RPMI7951 (cell line): ENCODE measurements at places on chromosomes 6 and 20.
A peak's percentile ranks its signal among the peaks of the same experiment; 100 is the strongest.

GRCh38 chr20:3323398-3323797, 84.1 kb downstream of the DNAAF9 start:
- peak; percentile 47 for DNase-seq

- peak; percentile 69 for DNase-seq
Measured at GRCh38 chr6:112029045-112029822, 24.7 kb upstream of the CCN6 start.

DNA sequence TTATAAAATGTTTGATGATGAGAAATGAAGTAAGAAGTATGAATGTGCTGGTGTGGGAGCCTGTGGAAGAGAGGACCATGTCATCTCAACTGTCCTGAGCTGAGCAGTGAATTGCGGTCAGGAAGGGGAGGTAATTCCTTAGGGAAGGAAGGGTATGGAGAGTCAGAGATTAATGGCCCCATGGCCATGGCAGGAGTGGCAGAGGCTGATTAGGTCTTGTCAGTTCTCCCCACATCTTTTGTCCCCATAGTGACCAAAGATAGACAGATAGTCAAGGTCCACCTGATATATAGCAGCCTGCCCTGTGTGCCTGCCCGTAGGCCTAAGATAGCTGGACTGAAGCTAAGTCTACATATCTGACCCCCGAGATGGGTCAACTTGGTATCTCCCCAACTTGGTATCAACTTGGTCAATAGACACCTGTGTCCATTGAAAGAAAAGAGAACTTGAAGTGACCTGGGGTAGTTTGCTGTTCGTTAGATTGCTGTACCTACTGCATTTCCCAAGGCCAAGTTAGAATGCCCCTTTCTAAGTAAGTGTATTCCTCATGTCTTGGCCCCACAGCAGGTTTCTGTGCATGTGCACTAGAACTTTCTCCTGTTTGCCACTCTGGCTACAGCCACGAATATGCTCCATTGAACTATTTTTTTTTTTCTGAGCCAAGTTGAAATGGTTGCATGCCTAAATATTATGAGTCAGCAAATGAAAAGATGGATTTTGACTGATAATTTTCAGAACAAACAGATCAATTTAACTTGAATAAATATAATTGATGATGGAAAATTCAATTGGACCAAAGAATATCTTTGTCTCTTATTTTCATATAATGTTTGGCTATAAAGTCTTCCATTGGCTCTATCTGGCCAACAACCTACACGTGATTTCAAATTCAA, 143.4 kb downstream of the ISM1 start:
- no peak for DNase-seq

GRCh38 chr6:7725412-7725811, 487 bp upstream of the BMP6 start:
- DNase-seq: peak; percentile 13

DNA sequence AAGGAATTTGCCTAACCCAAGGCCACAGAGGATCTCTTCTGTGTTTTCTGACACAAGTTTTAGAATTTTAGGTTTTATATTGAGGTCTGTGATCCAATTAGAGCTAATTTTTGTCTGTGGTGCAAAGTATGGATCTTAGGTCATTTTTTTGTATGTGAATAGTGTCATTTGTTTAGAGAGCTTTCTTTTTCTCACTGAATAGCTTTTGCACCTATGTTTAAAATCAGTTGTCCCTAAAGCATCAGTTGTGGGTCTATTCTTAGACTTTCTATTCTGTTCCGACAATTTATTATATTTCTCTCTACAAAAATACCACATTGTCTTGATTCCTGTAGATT, 341 bp upstream of the MCM9 start:
- DNase-seq: no peak

DNA sequence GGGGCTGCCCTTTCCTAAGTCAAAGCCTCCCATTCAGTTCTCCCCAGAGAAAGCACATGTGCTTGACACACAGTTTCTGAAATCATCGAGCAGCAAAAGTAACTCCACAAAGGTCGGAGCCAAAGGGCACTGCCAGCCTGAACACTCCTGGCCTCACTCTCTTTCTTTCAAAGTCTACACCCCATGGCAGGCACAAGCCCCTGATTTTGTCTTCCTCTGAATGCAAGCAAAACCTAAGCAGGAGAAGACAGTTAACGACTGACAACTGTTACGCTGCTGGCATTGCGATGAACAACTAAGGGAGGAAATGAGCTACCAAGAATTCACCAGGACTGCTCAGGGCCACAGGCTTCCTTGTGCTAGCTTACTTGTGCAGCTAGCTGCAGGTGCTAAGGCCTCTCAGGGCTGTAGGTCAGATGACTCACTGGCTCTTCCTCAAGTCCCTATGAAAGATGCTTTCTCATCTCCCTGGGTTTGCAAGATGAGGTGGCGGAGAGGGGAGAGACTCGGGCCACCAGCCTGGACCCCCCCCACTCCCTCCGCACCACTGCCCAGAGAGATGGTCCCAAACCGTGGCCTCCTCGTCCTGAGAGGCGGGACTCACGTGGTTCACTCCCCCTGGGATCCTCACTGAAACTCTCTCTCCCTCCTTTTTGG, 208.2 kb downstream of the DLL1 start:
- DNase-seq: peak; percentile 74

GRCh38 chr6:7169296-7169721, 61.5 kb downstream of the RREB1 start:
- DNase-seq: no peak

DNA sequence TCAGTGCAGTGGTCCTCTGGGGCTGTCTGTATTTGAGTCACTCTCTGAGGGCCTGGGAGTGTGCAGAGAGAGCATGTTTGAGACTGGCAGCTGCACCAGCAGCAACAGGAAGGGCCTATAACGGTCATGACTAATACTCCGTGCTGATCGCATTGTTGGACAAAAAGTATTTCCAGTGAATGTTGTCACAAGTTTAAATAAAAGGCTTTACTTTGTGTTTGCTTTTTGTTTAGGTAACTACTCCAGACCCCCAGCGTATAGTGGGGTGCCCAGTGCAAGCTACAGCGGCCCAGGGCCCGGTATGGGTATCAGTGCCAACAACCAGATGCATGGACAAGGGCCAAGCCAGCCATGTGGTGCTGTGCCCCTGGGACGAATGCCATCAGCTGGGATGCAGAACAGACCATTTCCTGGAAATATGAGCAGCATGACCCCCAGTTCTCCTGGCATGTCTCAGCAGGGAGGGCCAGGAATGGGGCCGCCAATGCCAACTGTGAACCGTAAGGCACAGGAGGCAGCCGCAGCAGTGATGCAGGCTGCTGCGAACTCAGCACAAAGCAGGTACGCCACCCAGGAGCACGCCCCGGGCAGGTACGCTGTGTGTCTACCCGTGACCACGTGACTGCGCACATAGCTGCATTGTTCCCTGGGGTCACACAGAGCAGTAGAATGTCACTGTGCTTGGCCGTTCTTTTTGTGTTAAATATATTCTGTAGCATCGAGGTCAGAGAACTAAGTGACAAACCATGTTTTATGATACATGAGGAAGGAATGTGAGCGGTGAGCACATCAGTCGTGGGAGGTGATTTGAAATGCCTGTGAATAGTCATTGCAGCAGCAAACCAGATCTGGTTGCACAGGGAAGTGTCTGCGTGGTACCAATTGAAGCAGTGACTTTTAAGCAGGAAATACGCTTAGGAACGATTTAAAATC, 174.7 kb downstream of the TMEM242 start:
- peak; percentile 96 for DNase-seq

DNA sequence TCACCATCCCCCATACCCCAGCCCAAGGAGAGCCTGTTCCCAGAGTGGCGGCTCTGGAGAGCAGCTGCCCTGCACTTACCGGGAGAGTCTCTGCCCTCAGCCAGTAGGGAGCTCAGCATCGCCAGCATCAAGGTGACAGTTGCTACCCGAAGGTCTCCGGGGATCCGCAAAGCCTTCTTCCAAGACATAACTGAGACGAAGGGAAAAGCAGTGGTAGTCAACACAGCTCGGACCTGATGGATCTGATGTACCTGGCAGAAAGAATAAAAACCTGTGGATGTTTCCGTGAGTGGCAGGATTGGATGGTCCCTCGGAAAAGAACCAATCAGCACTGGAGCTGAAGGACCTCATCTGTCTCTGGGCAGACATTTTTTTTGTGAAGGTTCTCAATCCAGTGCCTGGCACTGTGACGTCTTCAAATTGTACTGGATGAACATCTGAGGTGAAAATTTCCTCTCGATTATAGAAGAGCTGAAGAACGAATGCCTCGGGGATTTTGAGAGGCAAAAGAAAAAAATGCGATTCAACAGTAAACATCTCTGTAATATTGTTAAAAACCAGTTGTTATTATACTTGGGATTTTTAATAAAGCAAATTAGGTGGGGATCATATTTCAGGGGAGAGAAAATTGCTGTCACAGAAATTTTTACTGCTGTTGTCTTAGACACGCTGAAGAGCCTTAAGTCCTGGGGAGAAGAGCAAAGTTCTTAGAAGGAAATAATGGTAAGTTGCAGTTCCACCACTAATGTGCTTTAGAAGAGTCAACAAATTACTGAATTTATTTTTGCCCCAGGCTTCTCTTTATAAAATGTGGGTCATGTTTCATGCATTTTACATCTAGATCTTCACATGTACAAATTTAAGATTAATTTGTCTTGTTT, at the start of gene HLA-DQB1:
TSS of gene HLA-DQB1 (minus strand) at position 238 of the 881 bp plus-strand sequence. CDS start at position 188, 50 bp downstream.
- peak; percentile 17 for DNase-seq

DNA sequence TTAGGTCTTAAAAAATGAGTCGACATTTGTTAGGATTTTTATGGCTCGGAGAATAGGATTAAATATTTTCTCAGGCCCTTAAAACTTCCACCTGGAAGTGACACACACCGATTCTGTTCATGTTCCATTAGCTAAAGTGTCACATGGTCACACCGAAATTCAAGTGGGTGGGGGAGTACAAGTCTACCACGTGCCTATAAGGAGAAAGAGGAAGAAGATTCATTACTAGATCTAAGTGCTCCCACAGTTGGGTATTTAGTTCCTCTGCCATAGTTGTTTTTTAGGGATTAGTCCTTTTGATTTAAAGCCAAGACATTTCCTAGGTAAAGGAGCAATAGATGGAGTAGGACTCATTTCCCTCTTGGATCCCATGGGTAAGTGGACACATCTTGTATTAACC, 4.9 kb upstream of the TOX2 start:
- no peak for DNase-seq

- DNase-seq: peak; percentile 71
Measured at GRCh38 chr20:24096864-24097450, 108.4 kb upstream of the GGTLC1 start.

GRCh38 chr6:47655719-47656595, 42.4 kb upstream of the ADGRF4 start:
- DNase-seq: peak; percentile 74

DNA sequence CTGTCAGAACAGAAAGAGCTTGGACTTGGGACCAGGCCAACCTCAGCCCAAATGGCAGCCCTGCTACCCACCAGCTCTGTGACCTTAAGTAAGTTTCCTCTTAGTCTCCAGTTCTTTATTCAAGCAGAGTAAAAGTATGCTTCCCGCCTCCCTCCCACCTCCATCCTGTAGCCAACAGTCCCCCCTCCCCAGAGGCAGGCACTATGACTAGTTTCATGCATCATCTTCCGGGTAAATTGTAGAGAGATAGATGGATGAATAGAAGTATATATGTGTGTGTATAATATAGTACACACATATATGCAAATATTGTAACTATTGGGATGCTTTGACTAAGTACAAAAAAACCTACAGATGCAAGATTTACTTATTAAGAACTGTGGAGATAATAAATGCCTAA, 39.5 kb upstream of the B4GALT5 start:
- DNase-seq: no peak

DNA sequence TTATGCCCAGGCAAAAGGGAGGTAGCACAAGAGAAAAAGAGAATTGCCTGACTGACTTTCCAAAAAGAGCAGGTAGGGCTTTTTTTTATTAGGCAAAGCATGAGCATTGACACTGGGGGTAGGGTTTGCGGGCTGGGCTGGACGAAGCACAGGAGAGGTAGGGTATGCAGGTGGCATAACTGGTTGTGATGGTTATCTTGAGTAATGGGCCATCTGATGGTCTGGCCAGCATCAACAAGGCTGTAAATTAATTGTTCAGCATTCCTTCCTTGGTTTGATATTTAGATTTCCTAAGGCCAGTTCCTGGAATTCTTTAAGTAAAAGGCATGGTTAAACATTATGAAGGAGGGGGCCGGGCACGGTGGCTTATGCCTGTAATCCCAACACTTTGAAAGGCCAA, 13.9 kb upstream of the BFSP1 start:
- DNase-seq: no peak

- DNase-seq: no peak
Measured at GRCh38 chr6:156879591-156879990, 102.4 kb downstream of the ARID1B start.

- DNase-seq: no peak
Measured at GRCh38 chr6:139515511-139515910, 141.1 kb upstream of the CITED2 start.

DNA sequence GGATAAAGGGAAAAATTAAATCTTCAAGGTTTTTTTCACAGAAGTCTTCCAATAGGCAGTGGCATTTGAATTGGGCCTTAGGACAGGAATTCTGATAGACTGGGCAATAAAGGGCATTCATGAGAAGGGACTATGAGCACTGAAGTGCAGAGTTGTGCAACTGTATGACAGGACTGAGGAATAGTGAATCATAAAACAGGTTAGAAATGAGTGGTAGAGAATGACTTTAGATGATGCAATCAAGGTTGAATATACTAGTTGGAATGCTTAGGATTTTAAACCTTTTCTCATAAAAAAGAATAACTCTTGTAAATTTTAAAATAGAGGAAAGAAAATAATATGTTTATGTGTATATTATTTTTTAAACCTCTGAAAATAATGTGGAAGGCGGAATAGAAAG, 944.7 kb downstream of the PHF3 start:
- no peak for DNase-seq

GRCh38 chr20:46552460-46553420, 2.3 kb upstream of the OCSTAMP start:
- DNase-seq: peak; percentile 39

GRCh38 chr20:20759132-20759531, 46.7 kb upstream of the RALGAPA2 start:
- DNase-seq: no peak

DNA sequence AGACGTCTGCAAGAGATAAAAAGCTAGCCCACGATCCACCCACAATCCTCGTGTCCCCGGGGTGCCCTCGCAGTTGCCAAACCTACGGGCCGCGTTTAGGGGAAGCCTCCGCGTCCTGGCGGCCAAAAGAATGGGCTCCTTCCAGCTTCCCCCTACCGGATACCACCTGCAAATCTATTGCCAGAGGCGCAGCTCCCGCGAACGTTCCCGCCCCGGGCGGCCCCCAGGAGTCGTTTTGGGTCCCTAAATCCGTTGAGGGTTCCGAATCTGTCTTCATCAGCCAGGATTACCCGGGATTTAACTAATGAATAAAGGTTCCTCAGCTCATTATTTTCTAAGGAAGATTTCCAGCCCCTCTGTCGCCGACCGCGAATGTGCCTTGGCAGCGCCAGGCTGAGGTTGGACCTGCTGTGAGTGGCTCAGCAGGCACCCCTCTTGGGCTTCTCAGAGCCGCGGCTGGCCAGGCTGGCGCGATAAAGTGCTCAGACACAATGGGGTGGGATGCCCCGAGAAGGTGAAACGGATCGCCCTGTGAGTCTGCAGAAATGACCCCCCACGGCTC, 2.8 kb upstream of the VSX1 start:
- DNase-seq: no peak

GRCh38 chr20:12327205-12327604, 409.5 kb downstream of the BTBD3 start:
- DNase-seq: no peak

GRCh38 chr20:40956542-40957264, 71.9 kb upstream of the TOP1 start:
- DNase-seq: no peak
